Foreskin keratinocyte (primary cell): ENCODE measurements at places on chromosomes 6 and 20. TPM values are rescaled to one million over a fixed set of nuclear protein-coding genes. Genes with fewer than 3 reads are reported as not detected.

Gene HUS1B
- total RNA-seq: 0.18 and 0.31 TPM in 2 replicates

Gene CASS4
- not detected in 2 replicates for total RNA-seq

Gene PDE10A
- total RNA-seq: not detected in 2 replicates

Gene PROCR
- total RNA-seq: 73.5 and 87.8 TPM in 2 replicates

Gene ZNF322
- 8.4 and 8.5 TPM in 2 replicates for total RNA-seq

Gene SLC22A3
- 2.1 and 2.2 TPM in 2 replicates for total RNA-seq

Gene IDH3B
- total RNA-seq: 83.7 and 93.9 TPM in 2 replicates

Gene ID4
- total RNA-seq: not detected in 2 replicates

Gene CDSN
- 0.88 and 1.3 TPM in 2 replicates for total RNA-seq

Gene C20orf204
- total RNA-seq: 0.18 and 0.34 TPM in 2 replicates

Gene CDYL
- 38.4 and 40.8 TPM in 2 replicates for total RNA-seq

Gene SNAI1
- total RNA-seq: 0.04 TPM in 1 of 2 replicates, not detected in the other

Gene MUC21
- not detected in 2 replicates for total RNA-seq

Gene SIRPD
- total RNA-seq: not detected in 2 replicates

Gene GPR6
- not detected in 2 replicates for total RNA-seq

Gene SALL4
- 0.32 and 0.68 TPM in 2 replicates for total RNA-seq

GRCh38 chr6:111709615-111710398, 104.1 kb upstream of the TRAF3IP2 start:
- peak; percentile 55 for DNase-seq

DNA sequence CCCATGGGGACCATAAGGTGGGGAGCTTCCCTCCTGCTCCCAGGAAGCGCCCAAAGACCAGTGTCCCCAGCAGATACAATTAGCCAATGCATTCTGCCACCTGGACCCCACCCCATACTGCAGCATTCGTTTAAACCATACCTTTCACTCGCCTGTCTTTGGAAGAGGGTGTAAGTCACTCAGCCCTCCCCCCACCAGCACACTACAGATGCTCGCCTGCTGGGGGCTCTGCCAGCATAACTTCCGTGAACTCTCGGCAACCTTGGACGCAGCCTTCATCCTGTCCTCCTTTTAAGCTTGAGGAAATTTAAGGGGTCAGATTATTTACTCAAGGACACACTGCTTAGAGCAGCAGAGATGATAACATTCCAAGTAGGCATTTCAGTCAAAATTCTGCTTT, 94.4 kb upstream of the NAA20 start:
- no peak for DNase-seq

- DNase-seq: no peak
Observed at GRCh38 chr6:72080260-72080941, 194.1 kb downstream of the RIMS1 start.

- DNase-seq: no peak
Observed at GRCh38 chr6:85261271-85261670, 188.6 kb upstream of the NT5E start.

DNA sequence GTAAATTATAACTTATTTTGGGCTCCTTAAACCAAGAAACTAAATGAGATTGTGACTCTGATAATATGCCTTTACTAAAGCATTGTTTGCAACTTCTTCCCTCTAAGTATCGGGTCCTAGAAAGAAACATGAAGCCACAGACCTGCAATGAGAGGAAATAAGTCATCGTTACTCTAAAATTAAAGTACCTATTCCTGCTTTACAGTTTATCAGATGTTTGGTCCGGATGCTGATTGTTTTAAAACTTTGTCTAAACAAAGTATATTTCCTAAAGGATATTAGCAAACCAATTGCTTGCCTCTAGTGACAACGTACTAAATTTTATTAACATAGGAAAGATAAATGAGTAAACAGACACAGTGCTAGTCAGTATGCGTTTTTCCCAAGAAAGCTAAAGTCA, 216.8 kb downstream of the GJA1 start:
- no peak for DNase-seq

DNA sequence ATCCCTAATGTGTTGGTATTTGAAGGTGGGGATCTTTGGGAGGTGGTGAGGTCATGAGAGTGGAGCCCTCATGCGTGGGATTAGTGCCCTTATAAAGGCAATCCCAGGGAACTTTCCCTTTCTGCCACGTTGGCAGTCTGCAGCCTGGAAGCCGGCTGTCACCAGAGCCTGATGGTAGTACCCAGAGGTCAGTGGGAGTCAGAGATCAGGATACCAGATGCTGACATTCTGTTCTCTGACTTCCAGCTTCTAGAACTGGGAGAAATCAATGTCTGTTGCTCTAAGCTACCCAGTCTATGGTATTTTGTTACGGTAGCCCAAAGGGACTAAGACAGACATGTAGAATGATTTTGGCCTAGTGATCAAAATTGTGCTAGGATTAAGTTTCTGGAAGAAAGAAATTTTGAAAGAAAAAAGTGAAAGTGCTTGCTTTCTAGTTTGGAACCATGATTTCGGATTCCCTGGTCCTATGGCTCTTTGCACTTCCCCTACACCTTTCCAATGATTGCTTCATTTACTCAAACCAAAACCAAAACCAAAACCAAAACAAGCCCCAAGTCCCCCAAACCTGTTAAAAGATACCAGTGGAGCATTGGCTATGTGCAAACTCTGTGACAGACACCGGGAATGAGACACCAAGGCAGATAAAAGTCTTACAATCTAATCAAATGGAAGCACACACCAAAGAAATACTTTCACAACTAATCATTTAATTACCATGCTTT, 173.7 kb upstream of the ZNF217 start:
- no peak for DNase-seq

DNA sequence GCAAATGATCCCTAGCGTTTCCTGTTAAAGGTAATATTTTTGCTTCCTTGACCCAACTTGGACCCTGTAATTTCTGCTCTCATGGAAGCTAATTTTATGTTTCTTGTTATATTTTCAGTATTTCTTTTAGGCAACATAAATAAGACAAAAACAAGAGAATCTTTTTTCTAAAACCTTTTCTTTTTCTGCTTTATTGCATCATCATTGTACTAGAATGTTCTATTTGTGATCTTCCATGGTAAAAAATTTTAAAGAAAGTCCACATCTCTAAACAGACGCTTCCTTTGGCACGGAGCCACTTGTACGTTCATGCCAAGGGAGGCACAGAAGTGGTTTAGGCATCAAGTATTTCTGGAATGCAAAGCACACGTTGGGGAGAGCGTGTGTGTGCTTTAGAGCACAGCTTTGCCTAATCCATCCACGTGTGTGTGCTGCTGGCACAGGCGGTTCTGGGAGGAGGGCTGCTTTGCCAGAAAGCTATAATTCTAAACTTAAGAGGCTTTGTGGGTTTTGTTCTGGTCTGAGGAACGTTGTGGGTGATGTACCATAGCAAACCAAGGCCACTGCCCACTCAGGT, 98.3 kb downstream of the SASH1 start:
- DNase-seq: peak; percentile 91

GRCh38 chr6:124858564-124858963, 103.7 kb upstream of the RNF217 start:
- no peak for DNase-seq

GRCh38 chr20:53157443-53158408, 185.6 kb downstream of the TSHZ2 start:
- no peak for DNase-seq

- DNase-seq: no peak
Observed at GRCh38 chr20:48293671-48294070, 508.4 kb upstream of the SULF2 start.

DNA sequence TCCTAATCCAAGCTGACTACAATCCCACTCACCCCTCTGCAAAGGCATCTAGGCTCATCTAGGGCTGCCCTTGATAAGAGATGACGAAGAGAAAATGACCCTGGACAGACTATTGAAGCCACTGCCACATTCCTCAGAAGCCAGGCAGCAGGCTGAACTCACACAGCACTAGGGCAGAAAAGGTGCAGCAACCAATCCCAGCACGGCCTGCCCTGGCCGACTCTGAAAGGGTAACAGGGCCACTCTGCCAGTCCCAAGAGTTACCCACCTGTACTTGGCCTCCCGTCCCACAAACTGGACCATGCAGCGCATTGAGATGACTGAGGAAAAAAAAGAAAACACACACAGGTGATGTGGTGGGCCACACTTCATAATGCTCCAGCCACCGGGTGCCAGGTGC, 9.1 kb downstream of the MTCH1 start:
- no peak for DNase-seq

GRCh38 chr6:7098993-7099392, 8.8 kb upstream of the RREB1 start:
- no peak for DNase-seq

DNA sequence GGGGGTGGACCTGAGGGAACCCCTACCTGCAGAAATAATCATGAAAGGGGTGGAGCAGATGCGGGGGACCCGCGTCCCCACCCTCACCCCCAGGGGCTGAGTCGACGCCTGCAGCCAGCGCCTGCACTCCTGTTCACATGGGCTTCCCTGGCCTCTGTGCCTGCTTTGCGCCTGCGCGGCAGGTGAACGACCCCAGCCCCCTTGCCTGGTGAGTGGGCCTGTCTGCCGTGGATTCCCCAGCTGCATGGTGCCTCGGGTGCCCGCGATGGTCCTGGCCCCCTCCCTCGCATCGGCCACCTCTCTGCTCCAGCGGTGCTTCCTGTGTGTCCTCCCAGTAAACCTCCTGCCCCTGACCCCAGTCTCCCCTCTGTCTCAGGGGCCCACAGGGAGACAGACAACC, 18.8 kb upstream of the NTSR1 start:
- no peak for DNase-seq

- DNase-seq: no peak
Observed at GRCh38 chr6:4884646-4885340, 108.6 kb downstream of the CDYL start.

DNA sequence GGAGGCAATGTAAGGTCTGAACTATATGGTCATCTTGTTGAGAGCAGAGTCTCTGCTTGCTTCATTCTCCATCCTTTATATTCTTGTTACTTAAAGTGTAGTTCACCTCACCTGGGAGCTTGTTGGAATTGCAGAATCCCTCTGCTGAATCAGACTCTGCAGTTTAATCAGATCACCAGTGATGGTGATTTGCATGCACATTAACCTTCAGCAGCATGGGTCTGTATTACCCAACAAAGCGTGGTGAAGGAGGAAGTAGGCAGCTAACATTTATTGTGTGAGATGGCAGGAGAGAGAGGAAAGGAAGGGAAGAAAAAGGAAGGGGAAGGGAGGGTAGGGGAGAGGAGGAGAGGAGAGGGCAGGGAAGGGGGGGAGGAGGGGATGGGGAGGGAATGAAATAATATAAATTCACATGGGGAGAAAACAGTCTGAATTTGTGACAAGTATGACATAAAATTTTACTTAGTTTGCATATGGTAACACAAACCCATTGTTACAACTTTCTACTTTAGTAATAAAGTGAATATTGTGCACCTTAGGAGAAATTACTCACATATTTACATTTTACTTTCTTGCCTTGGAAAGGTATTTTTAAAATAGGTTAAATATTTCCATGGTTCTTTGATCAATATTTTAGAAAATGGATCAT, 740.7 kb downstream of the DHX35 start:
- no peak for DNase-seq

DNA sequence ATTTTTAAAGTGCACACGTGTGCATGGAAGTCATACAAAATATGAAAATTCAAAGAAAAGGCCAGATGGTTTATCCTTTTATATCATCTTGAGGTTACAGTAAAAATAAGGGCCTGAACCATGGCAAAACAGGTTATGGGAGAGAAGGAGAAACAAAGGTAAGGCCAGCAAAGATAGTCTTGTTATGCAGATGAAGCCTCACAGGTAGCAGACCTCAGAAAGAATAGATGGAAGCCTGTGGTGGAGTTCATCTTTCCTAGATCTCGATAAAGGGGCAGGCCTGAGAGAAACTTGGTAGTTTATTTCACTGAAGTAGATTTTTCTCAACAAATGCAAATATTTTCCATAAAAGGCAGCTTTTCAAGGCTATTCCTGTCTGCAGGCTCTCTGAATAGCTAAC, 693.8 kb downstream of the KHDRBS2 start:
- DNase-seq: no peak

GRCh38 chr20:18466574-18466893, 296 bp downstream of the DZANK1 start:
- no peak for DNase-seq

- DNase-seq: peak; percentile 70
Observed at GRCh38 chr6:129497481-129498441, 212.2 kb downstream of the ARHGAP18 start.

GRCh38 chr6:53154794-53155193, 6.2 kb upstream of the GCM1 start:
- no peak for DNase-seq

DNA sequence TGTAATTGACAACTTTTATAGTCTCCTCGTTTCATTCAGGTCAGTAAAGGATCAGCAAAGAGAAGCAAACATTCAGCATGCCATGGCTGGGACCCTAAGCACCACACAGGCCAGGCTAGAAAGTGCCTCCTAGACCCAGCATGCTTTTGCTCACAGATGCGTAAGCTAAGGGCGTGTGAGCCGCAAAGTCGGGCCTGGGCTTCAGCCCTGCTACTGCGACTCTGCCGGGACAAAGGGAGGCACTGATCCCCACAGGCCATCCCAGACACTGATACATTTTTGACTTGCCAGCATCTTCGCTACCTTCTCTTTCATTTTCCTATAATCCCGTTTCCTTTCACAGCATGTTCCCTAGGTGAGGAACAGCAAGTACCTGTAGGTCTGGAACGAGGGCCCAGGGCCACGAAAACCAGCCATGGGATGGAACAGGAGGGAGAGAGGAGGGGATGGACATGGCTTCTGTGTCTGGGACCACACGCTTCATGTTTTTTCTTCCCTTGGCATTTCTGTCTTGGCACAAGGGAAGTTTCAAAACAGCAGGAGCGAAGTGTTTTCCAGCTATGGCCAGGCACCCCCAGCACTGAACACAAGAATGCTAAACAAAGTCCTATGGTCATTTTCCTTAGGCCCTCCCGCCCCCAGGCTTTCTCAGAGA, 42.6 kb downstream of the IRF4 start:
- no peak for DNase-seq

- no peak for DNase-seq
Observed at GRCh38 chr20:15143478-15143877, 806.1 kb upstream of the FLRT3 start.

DNA sequence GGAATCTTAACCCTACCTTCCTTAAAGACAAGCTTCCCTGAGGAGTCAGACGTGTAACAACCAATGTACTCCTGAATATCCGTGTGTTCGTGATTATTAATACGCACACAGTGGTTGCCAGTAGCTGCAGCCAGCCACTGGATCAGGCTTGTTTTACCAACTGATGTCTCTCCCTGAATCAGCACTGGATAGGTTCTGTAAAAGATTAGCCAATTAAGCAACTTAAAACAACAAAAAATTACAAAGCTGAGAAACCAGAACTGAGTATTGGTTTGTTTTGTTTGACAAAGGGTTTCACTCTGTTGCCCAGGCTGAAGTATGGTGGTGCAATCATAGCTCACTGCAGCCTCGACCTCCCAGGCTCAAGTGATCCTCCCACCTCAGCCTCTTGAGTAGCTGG, 69.3 kb downstream of the MDN1 start:
- DNase-seq: no peak

DNA sequence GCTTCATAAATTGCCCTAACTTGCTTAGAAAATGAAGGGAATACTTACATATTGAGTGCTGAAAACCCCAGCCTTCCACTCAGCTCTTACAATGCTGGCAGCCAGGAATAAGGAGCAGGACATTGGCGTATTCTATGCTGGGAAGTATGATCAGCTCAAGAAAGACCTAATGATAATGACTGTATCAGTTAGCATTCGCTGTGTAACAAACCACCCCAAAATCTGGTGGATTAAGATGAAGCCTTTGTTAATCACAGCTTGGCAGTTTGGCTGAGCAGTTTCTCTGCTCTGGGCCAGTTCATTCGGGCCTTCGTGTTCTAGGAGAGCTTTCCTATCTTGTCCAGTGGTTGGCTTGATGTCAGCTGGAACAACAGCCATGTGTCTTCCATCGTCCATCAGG, 33.4 kb upstream of the TUBB2A start:
- DNase-seq: no peak
